ENCODE measurements at places on chromosomes 5 and 9.

GRCh38 chr9:16074963-16075362 lies 522.1 kb downstream of the CCDC171 start:
- no peak for DNase-seq

- no peak for DNase-seq
Measured at GRCh38 chr9:4375424-4376200, 75.7 kb upstream of the GLIS3 start.

GRCh38 chr5:144333336-144333920 lies 162.8 kb downstream of the KCTD16 start:
- DNase-seq = no peak

GRCh38 chr5:1784197-1785050 lies 15.2 kb downstream of the MRPL36 start:
- no peak for DNase-seq

DNA sequence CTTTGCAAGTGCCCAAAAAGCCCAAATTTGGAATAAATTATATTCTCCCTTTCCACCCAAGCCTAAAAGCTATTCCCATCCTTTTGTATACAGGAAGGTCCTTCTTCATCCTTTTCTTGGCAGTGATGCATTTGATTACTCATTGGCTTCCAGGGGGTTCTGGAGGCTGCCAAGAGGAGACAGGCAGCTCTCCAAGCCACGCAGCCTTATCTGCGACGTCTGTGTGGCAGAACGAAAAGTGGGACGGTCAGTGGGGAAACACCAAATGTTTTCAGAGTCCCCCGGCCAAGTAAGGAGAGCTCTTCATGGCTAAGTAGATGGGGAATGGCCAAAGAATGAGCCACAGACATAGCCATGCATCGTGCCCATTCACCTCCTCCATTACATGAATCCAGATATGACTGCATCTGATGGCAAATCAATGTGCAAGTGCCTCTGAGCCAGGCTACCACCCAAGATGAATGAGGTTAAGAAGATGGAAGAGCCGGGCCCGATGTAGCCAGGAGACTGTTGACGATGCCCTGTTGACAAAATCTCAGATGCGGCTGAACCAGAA lies 12.1 kb downstream of the ADAM19 start:
- no peak for DNase-seq

DNA sequence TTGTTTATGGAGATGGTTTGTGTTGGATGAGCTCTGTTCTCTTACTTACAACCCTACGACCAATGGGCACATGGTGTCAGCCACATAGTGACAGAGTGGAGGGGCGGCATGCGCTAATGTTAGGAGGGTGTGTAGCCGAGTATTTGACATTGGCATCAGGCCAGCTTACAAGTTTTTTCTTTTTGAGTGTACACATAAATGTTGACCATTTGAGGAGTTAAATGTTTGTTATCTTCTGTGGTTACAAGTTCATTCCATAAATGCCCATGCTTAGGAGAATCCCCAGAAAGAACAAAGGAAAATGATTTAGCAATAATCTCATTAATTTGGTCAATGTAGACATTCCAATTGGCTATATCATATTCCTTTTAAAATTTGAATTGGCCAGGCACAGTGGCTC lies 180.1 kb upstream of the ELL2 start:
- no peak for DNase-seq

DNA sequence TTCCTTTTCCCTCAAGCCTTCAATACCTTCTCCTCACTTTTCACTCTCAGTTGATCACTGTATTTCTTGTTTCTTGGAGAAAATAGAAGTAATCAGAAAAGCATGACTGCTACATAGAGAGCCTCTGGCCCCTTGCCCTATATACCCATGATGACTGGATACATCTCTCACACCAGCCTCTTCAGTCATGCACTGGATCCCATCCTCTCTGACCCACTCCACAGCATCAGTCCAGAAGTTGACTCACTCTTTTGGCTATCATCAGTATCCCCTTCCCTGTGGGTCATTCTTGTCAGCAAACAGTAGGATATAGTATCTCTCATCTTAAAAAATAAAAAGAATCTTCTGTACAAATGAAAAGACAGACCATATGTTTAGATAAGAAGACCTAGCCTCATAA lies 32.9 kb downstream of the PTCD2 start:
- no peak for DNase-seq
